ENCODE measurements at places on chromosomes 4 and X.

DNA sequence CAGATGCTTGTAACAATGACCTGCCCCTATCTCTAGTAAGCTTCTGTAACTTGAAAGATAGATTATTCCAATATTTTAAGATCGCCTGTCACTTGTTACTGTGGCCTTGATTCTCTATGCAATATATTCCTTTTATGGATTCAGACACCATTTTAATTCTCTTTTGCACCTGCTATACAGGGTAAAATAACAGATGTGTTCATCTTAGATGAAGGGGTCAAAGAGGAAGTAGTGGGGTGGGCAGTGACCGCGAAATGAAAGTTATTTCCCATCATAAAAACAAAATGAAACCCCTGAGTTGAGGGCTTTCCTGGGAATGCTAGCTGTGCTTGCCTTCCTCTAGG lies 175.9 kb downstream of the TSPAN5 start:
- no peak for DNase-seq

- DNase-seq = no peak
These were observed 12.7 kb upstream of the HPF1 start for GRCh38 chr4:169770416-169770815.

DNA sequence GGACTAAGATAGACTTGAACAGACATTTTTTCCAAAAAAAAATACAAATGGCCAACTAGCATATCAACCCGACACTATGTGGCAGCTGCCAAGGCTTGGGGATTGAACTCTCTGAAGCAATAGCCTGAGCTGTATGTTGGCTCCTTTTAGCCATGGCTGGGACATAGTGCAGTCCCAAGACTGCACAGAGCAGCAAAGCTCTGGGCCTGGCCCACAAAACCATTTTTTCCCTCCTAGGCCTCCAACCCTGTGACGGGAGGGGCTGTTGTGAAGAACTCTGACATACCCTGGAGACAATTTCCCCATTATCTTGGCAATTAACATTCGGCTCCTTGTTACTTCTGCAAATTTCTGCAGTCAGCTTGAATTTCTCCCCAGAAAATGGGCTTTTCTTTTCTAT lies 50.1 kb downstream of the CISD2 start:
- DNase-seq = no peak

GRCh38 chr4:95362906-95363558 lies 185.7 kb downstream of the UNC5C start:
- no peak for DNase-seq

GRCh38 chr4:161650812-161651211 lies 513.0 kb downstream of the FSTL5 start:
- DNase-seq = peak; percentile 2

- DNase-seq = no peak
These were observed 1101.0 kb upstream of the PCDH7 start for GRCh38 chr4:29619168-29619567.

- DNase-seq = no peak
These were observed 816.0 kb upstream of the PCDH10 start for GRCh38 chr4:132332932-132333723.
